ENCODE measurements at places on chromosomes 4 and X.

DNA sequence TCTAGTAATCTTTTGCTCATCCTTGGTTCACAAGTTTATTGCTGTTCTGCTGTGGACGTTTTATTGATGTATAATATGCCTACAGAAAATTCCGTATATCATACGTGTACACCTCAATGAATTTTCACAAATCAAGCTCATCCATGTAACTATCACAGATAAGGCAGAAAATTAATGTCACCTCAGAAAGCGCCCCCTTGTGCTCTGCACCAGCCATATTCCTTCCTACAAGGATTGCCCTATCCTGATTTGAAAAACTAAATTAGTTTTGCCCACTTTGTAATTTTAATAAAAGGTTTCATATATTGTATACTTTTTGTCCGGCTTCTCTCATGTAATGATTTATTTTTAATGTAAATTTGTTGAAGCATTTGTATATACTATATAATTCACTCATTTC, 390.8 kb downstream of the ADGRL3 start:
- no peak for DNase-seq
- no peak overlapping the region for H3K27ac ChIP-seq
- H3K36me3 ChIP-seq = peaks cover 1% of the 10 kb centered on the region
- H3K4me3 ChIP-seq = no peak overlapping the region
- peaks cover 8% of the 10 kb centered on the region for H3K4me1 ChIP-seq

GRCh38 chrX:33434256-33435092, 223.1 kb upstream of the DMD start:
- no peak overlapping the region for H3K4me3 ChIP-seq
- H3K27ac ChIP-seq = no peak overlapping the region
- H3K36me3 ChIP-seq = no peaks in the 10 kb centered on the region
- peaks cover 7% of the 10 kb centered on the region for H3K27me3 ChIP-seq
- DNase-seq = no peak

GRCh38 chr4:10811991-10812390, 127.4 kb upstream of the CLNK start:
- no peak for DNase-seq
- H3K4me1 ChIP-seq = peaks cover 4% of the 10 kb centered on the region
- no peaks in the 10 kb centered on the region for H3K27me3 ChIP-seq
- no peak overlapping the region for H3K4me3 ChIP-seq

GRCh38 chrX:13345037-13345436, 25.2 kb upstream of the ATXN3L start:
- H3K27ac ChIP-seq = no peak overlapping the region
- H3K27me3 ChIP-seq = no peaks in the 10 kb centered on the region
- DNase-seq = no peak
- H3K4me3 ChIP-seq = no peak overlapping the region
- H3K36me3 ChIP-seq = no peaks in the 10 kb centered on the region
- H3K4me1 ChIP-seq = peaks cover 11% of the 10 kb centered on the region

- no peak for DNase-seq
- no peaks in the 10 kb centered on the region for H3K27me3 ChIP-seq
- H3K4me3 ChIP-seq = no peak overlapping the region
Measured at GRCh38 chrX:55487143-55487542, 2.5 kb downstream of the USP51 start.

GRCh38 chrX:47560934-47561658, at the start of gene ARAF:
Gene ARAF, plus strand, starts transcription at chrX:47561205. Its CDS starts 1,763 bp downstream, at chrX:47562968.
- DNase-seq = peak; percentile 97
- H3K27me3 ChIP-seq = no peaks in the 10 kb centered on the region
- H3K4me3 ChIP-seq = peak within 1 kb of the TSS; percentile 80
- peak within 1 kb of the TSS; percentile 97 for H3K27ac ChIP-seq
- peaks cover 4% of the 10 kb centered on the region for H3K36me3 ChIP-seq

- no peaks in the 10 kb centered on the region for H3K4me1 ChIP-seq
- H3K36me3 ChIP-seq = no peaks in the 10 kb centered on the region
- H3K27me3 ChIP-seq = peaks cover 2% of the 10 kb centered on the region
- no peak for DNase-seq
Measured at GRCh38 chr4:79756140-79756895, 316.7 kb downstream of the ANTXR2 start.

DNA sequence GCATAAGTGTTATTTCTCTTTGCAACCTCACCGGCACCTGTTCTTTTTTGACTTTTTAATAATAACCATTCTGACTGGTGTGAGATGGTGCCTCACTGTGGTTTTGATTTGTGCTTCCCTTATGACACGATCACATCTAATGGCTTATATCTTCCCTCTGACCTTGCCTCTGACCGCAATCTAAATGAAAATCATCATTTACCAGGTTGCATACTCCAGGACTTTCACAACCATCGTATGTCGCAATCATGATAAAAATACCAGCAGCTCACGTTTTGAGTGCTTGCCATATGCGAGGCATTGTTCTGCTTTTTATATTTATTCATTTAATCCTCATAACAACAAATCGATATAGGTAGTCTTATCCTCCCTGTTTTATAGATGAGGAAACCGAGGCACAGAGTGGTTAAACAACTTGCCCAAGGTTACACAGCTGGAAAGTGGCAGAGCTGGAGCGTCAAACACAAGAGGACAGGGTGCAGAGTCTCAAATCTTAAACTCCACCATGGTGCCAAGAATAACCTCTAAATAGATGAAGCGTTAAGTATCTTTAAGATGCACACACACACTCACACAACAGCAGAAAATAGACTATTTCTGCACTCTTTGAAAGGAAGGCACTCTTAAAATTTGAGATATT, 102.2 kb downstream of the SEL1L3 start:
- peaks cover 23% of the 10 kb centered on the region for H3K36me3 ChIP-seq
- H3K4me3 ChIP-seq = no peak overlapping the region
- no peak overlapping the region for H3K27ac ChIP-seq
- H3K4me1 ChIP-seq = no peaks in the 10 kb centered on the region
- no peak for DNase-seq

- H3K4me1 ChIP-seq = peaks cover 31% of the 10 kb centered on the region
- no peaks in the 10 kb centered on the region for H3K27me3 ChIP-seq
- DNase-seq = no peak
- H3K4me3 ChIP-seq = peak within 1 kb of the TSS; percentile 98
- H3K36me3 ChIP-seq = peaks cover 4% of the 10 kb centered on the region
Measured at GRCh38 chr4:103076747-103077347, at the start of gene SLC9B2. Gene SLC9B2, minus strand, starts transcription at chr4:103076761. Its CDS starts 9,211 bp downstream, at chr4:103067550.

DNA sequence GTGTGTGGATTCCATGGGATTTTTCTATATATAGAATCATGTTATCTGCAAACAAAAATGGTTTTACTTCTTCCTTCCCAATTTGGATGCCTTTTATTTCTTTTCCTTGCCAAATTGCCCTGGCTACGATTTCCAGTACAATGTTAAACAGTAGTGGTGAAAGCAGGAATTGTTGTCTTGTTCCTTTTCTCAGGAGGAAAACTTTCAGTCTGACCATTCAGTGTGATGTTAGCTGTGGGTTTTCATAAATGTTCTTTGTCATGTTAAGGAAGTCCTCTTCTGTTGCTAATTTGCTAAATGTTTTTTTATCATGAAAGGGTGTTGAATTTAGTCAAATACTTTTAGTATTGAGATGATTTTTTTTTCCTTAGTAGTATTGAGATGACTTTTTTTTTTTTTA, 10.9 kb downstream of the SAP30 start:
- H3K27me3 ChIP-seq = no peaks in the 10 kb centered on the region
- H3K4me3 ChIP-seq = no peak overlapping the region
- H3K27ac ChIP-seq = peak overlapping the region; percentile 73
- peaks cover 12% of the 10 kb centered on the region for H3K4me1 ChIP-seq

DNA sequence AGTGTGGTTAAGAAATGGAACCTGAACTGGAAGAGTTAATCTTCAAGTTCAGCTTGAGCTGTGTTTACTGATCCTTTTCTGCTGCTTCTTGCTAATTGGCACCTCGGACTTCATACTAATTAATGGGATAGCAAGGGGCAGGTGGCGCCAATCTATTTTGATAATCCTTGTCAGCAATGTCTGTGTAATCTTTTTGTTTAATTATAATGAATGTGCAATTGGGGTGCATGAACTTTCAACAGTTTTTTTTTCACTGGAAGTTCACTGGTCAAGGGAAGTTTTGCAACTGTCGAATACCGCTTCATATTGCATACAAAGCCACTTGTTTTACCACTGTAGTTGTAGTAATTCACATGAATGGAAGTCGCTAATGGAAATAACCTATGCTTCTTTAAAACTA, 261.0 kb downstream of the BMPR1B start:
- H3K4me1 ChIP-seq = peaks cover 15% of the 10 kb centered on the region
- H3K4me3 ChIP-seq = no peak overlapping the region
- no peaks in the 10 kb centered on the region for H3K36me3 ChIP-seq
- H3K27ac ChIP-seq = no peak overlapping the region
- DNase-seq = no peak

DNA sequence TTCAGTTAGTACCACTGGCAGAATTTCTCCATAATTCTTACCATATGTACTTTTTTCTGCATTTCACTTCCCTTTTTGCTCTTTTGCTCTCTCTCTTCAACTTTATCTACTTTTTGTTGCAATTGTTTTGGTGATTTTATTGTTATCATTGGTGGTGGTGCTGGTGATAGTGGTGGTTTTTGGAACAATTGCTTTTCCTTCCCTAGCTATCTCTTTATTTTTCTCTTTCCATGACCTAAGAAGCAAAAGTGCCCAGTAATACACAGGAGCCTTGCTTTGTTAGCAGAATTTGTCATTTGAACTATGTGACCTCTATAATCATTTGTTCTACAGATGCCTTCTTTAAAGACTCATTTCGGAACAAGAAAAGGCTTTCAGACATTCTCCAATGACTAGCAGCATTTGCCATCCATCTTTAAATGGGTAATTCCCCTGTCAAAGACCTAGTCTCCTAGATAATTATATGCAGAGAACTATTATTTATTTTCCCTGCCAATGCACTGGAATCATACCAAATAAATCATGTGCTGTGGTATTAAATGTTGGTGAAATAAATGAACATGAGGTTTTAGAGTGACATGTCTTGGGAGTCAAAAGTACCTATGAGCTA, 154.5 kb downstream of the GASK1B start:
- H3K27ac ChIP-seq = no peak overlapping the region
- no peaks in the 10 kb centered on the region for H3K36me3 ChIP-seq
- peaks cover 63% of the 10 kb centered on the region for H3K4me1 ChIP-seq

GRCh38 chr4:182141061-182141460, 102.1 kb upstream of the TENM3 start:
- peaks cover 43% of the 10 kb centered on the region for H3K4me1 ChIP-seq
- no peak for DNase-seq
- H3K36me3 ChIP-seq = no peaks in the 10 kb centered on the region
- no peaks in the 10 kb centered on the region for H3K27me3 ChIP-seq

DNA sequence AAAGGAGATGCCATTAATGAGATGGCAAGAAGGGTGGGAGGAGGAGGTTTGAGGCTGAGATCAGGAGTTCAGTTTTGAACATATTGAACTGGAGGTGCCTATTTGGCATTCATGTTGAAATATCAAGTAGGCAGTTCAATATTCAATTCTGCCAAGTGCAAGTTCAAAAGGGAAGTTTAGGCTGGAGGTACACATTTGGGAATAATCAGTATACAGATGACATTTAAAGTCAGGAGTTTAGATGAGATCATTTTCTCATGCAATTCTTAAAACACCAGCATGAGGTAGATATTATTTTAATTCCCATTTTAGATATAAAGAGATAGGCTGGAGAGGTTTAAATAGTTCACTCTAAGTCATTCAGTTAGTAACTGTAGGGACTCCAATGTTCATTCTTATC, 26.1 kb downstream of the COQ2 start:
- no peak overlapping the region for H3K4me3 ChIP-seq
- H3K4me1 ChIP-seq = peaks cover 35% of the 10 kb centered on the region
- no peaks in the 10 kb centered on the region for H3K27me3 ChIP-seq
- H3K27ac ChIP-seq = no peak overlapping the region

DNA sequence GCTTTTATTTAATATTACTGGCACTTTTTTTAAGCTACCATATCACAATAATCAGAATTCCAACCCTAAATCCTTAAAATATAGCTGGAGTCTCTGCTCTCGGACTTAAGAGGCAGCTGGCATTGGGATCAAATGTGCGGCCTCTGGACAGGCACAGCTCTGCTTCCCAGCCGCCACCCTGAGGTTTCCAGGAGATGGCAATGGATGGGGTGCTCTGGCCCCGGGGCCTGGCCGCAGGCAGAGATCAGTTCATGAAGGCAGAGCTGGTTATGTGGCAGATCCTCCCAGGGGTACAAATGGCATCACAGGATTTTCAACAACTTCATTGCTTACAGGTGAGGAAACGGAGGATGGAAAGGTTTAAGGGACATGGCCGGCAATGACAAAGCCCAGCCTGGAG, 57.8 kb downstream of the JAKMIP1 start:
- no peak overlapping the region for H3K27ac ChIP-seq
- no peak for DNase-seq
- H3K4me1 ChIP-seq = no peaks in the 10 kb centered on the region
- H3K36me3 ChIP-seq = no peaks in the 10 kb centered on the region
